ENCODE measurements at places on chromosomes 5 and 9.

DNA sequence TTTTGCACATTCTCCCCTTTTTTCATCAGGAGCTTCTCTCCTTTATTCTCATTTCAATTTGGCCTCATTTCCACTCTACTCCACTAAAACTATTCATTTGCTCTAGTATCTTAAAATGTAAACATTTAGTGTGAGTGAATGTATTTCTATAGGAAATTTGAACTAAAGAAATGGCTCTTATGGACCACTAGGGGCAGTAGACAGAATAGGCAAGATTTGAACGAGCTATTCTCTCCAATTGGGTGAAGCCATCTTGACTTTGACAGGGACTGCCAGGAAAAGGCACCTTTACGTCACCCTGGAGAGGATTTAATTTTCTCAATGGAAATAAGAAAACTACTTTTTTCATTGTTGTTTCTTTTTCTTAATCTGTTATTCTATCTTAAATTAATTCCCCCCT, 666.3 kb downstream of the DNAH5 start:
- no peak for DNase-seq

- DNase-seq, result peak; percentile 32
These were observed 42.6 kb upstream of the ANKRD18A start for GRCh38 chr9:38662763-38663593.

GRCh38 chr9:71270554-71270953, 149.1 kb upstream of the TRPM3 start:
- DNase-seq, result no peak

- no peak for DNase-seq
These were observed 19.8 kb downstream of the NSA2 start for GRCh38 chr5:74786851-74787250.

DNA sequence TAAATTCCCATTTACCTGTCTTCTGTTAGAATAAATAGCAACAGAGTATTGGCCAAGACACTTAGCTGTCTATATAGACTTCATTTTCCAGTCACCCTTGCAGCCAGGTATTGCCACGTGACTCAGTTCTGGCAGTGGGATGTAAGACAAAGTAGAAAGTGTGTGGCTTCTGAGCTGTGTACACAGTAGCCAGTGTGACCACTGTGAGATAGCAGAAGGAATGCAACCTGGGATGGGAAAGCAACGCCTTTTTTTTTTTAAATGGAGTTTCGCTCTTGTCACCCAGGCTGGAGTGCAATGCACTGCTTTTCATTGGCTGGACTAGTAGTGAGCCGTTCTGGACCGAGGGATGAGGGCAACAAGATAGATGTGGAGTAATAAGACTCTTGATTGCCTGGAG, 64.5 kb upstream of the UBTD2 start:
- DNase-seq, result no peak

- no peak for DNase-seq
These were observed 661.0 kb upstream of the C9orf72 start for GRCh38 chr9:28234133-28234893.

- DNase-seq, result peak; percentile 10
These were observed 44.4 kb downstream of the PCA3 start for GRCh38 chr9:76808636-76809035.

DNA sequence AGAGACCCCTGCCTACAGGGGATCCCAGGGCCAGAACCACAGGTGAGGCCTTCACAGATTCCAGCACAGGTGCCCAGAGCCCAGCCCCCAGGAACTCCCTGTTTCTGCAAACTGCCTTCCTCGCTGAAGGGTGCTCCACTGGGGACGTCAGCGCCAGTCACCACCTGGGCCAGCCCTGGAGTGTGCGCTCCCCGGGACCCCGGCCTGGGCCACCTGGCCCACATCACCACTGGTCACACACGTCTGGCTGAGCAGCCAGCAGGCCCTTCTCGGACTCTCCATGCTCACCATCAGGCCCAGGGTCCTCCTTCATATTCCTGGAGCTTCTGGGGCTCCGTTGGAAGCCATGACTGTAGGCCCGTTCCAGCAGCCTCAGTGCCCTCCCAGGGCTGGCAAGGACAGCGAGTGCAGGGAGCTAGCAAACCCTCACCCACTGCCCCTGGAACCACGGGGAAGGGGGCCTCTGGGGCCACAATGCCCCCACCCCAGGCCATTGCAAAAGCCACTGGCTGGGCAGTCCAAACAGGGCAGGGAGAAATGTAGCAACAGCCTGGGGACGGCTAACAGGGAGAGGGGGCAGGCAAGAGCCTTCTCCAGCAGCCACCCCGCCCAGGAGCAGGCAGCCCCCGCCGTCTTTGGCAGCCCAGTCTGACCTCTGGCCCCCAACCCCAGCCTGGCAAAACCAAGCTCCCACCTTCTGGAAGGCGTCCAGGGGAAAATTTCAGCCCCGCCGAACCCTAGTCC, 1.3 kb downstream of the AGPAT2 start:
- DNase-seq, result peak; percentile 40

- DNase-seq, result no peak
These were observed 32.9 kb upstream of the GPR151 start for GRCh38 chr5:146548781-146549449.

GRCh38 chr9:112581469-112582176, 95.0 kb downstream of the KIAA1958 start:
- no peak for DNase-seq

DNA sequence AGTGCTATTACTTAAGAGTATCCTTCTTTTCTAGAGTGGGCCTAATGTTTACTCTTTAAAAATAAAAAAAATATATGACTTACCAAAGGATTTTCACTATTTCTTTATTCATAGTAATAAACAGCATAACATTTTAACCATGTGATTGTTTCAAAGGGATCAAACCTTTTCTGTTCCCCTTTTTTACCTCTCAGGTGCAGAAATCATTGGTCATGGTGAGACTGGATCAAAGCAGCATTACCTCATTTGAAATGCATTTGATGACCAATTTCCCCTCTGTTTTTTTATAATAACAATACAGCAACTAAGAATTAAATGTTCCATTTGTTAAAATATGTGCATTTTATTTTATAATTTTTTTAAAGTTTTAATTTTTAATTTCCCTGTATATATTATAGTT, 598.0 kb upstream of the RGMB start:
- DNase-seq, result no peak

- DNase-seq, result no peak
These were observed 447.9 kb upstream of the SGCD start for GRCh38 chr5:155878991-155879575.

GRCh38 chr9:13444245-13445102, 165.0 kb upstream of the MPDZ start:
- DNase-seq, result peak; percentile 26

- no peak for DNase-seq
These were observed 69.1 kb upstream of the TJP2 start for GRCh38 chr9:69104830-69105527.

DNA sequence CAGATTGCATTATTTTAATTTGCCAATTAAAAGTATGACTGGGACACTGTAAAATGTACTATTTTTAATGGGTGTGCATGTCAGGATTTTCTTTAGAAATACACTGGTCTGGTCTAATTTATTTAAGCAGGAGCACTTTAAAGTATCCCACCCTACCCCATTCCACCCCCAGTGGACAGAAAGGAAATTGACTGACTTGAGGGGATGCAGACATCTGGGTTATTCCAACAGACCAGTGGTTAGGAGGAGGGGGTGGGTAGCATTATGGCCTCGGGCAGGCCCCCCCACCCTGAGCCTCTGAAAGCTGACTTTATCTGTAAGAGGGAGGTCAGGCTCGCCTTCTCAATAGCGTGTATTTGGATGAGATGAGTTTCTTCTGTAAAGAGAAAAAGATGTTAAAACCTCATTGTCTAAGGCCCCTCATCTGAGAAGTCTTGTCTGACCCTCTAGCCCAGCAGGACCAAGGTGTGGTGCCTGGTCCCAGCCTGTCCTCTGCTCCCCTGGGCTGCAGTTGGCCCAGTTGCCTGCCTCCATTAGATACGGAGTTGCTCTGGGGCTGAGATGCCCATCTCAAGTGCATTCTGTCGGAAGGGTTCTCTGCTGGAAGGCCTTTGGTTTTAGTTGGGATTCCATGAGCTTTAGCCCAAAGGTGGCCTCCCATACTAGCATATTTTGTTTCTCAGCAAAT, 4.4 kb downstream of the HNRNPAB start:
- DNase-seq, result peak; percentile 35

DNA sequence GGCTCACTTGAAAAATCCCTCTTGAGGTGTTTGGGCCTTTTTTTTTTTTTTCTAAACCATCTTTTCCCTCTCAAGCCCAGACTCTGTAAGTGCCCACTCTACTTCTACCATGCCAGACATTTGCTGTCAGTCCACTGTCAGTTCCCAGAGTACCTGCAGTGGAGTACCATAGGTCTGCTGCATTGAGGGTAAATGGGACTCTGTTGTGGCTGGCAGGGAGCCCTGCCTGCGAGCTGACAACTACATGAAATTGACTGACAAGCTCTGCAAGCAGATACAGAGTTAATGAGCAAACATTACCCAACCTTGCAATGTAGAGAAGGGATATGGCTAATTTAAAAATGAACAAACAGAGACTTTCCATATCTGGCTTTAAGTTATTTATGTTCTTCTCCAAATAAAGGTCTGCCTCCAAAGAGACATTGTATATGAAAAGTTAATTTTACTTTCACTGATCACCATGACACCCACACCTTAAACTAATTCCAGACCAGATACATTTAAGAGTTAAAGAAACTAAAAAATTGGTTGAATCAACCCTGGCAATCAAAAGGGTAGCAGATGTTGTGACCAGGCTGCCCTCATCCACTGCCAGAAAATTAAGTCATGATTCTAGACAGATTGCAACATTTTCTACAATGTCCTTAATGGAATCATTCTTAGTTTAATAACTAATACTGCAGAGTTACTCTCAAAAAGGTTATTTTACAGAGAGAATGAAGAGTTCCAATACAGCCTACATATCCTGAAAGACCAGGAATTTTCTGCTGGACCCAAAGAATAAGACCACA, 100.4 kb upstream of the PAM start:
- DNase-seq, result no peak

- DNase-seq, result no peak
These were observed 71.2 kb downstream of the CWC27 start for GRCh38 chr5:64839936-64840335.

- DNase-seq, result no peak
These were observed 10.0 kb upstream of the CRB2 start for GRCh38 chr9:123346026-123346425.

DNA sequence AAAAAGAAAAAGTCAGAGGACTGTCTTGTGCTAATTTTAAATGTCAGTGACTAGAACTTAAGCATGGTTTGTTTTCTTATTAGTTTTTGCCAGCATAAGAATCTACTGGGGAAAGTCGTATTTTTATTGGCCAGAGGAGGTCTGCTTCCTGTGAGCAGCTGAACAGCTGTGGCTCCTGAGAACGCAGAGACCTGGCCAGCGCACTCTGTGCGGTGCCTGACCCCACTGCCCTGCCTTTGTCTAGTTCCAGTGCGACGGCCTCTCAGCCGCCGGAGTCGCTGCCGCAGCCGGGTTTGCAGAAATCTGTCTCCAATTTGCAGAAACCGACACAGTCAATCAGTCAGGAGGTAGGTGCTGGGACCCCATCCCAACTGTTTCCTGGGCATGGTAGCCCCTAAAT, 42.5 kb downstream of the PRRC2B start:
- peak; percentile 72 for DNase-seq

DNA sequence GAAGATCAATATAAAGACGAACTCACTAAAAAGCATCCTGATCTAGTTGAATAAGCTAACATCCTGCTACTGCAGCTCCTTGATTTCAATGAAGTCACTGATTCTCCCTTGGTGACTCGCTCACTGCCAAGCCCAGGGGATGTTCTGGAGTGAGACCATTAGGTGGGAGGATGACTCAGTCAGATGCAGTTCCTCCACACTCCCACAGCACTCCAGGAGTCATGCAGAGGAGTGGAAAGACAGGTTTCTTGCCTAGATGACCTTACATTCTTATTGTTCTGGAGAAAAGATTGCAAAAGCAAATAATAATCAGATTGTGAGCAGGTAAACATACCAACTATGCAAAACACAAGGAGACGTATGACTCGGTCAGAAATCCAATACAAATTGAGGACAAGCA, 15.3 kb downstream of the GCNT4 start:
- peak; percentile 32 for DNase-seq

DNA sequence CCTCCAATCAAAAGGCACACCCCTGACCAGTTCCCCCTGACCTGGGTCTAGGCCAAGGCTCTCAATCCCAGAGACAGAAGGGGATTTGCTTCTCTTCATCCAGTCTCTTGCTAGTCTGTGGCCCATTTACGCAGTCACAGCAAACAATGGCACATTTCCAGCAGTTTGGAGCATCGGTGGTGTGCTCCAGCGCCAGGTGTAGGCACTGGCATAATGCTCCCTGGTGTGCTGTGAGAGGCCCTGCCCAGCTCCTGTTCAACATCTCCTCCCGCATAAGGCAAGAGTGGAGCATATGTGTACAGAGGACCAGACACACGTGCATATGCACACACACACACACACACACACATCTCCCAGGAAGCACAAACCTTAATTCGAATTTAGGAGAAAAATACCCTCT, 79.5 kb upstream of the ERCC6L2 start:
- DNase-seq, result no peak

GRCh38 chr9:120715389-120715924, 1.2 kb upstream of the MEGF9 start:
- DNase-seq, result peak; percentile 77

GRCh38 chr9:89536145-89536574, 38.2 kb upstream of the SEMA4D start:
- DNase-seq, result no peak

DNA sequence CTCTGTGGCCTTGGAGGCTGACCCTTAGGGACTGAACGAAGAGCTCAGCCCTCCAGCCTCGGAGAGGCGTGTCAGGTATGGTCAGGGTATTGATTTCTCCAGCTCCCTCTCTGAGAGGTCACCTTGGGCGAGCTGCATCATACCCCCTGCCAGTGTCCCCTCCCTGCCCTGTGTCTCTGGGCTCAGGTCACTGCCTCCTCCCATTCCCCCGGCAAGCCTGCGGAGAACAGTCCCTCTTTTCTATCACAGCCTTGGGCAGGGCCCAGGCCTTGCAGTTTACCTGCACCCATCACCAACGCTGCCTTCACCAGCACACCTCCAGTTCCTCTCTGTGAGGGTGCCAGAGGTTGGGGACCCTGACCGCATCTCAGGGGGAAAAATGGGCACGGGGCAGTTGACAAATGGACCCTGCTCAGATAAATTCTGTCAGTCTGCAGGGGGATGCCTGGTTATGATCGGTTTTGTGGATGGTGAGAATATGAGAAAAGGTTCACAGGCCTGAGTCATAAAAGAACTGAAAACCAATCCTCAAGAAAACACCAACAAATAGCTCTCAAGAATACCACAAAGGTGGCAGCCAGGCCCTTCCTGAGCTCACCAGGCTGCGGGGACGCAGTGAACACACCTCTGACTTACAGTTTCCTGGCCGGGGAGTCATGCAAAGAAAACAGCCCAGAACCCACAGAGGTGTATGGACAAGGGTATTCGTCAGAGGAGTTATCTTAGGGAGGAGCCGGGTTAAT, 24.7 kb upstream of the RXRA start:
- no peak for DNase-seq

All from dermis blood vessel endothelial cell (primary cell).